A673 (cell line): ENCODE measurements at places on chromosomes 3 and 15. TPM values are rescaled to one million over a fixed set of nuclear protein-coding genes. Genes with fewer than 3 reads are reported as not detected.

DNA sequence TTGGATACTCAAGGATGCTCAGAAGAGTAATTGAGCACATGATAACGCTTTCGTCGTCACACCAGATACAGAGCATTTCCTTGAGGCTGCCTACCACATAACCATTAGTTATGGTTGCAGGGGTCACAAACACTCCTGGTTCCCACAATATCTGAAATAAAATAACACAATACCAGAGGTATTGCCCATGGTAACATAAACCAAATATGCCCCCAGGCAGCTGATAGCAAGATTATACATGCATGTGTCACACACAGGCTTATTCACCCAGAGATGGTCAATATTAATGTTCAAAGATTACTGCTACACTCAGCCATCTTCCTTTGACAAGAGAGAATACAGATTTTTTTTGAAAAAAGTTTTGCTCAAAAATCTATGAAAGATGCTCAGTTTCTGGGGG is 7.3 kb downstream of the RPL39L start:
- H3K27me3 ChIP-seq: no peaks in the 10 kb centered on the region
- no peaks in the 10 kb centered on the region for H3K4me1 ChIP-seq
- H3K4me3 ChIP-seq: no peak overlapping the region
- no peak overlapping the region for H3K27ac ChIP-seq

GRCh38 chr3:134008630-134009156 is 21.0 kb downstream of the SLCO2A1 start:
- no peaks in the 10 kb centered on the region for H3K36me3 ChIP-seq
- H3K4me1 ChIP-seq: no peaks in the 10 kb centered on the region
- H3K4me3 ChIP-seq: no peak overlapping the region
- no peak overlapping the region for H3K27ac ChIP-seq

DNA sequence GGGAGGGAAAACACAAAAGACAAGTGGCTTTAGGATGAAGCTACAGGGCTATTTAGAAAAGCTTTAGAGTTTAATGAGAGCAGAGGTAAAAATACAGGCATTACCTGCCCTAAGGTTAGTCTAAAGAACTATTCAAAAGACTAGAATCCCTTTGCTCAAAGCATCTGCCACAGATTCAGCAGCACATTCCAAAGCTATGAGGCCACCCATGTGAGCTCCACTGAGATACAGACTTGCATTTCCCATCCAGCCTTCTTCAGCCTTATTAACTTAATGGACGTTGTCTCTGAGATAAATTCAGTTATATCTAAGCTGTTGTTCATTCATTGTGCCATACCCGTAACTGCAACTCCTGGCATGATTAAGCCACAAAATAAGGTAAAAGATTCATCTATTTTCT is 25.4 kb downstream of the CXCR6 start:
- no peaks in the 10 kb centered on the region for H3K27me3 ChIP-seq
- DNase-seq: no peak
- H3K36me3 ChIP-seq: no peaks in the 10 kb centered on the region
- no peaks in the 10 kb centered on the region for H3K4me1 ChIP-seq

DNA sequence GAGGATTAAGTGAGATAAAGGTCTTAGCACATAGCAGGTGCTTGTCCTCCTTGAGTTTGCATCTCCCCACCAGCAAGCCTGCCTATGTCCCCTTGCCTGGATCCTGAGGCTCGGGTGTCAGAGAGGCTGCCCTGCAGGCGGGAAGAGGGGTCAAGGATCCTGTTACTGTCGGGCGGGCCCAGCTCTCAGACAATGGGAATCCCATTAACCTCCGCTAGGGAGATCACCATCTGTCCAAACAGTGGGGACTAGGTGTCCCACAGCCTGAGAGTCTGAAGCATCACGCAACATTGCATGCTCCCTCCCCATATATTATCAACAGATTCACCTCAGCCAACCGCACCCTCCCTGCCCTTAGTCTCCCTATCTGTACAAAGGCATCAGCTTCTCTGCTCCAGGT is 151.4 kb downstream of the FBLN2 start:
- no peak overlapping the region for H3K4me3 ChIP-seq
- no peaks in the 10 kb centered on the region for H3K27me3 ChIP-seq
- H3K27ac ChIP-seq: no peak overlapping the region

DNA sequence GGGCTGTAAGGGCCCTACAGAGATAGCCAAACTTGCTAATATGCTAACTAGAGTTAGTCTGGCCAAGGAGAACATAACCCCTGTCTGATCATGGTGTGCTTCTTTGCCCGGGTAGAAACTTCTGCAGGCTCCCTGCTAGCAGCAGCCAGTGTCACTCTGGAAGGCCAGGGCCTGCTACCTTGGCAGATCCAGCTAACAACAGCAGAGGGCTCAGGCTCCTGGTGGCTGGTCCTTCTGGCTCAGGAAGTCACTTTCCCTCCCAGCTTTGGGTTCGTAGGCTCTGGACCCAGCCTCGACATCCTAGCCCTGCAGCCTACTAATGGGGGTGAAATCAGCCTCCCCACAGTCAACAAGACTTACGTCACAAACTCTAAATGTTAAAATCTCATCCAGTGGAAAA is 373.7 kb upstream of the RGMA start:
- no peak overlapping the region for H3K27ac ChIP-seq
- DNase-seq: no peak
- H3K36me3 ChIP-seq: no peaks in the 10 kb centered on the region
- no peaks in the 10 kb centered on the region for H3K27me3 ChIP-seq

DNA sequence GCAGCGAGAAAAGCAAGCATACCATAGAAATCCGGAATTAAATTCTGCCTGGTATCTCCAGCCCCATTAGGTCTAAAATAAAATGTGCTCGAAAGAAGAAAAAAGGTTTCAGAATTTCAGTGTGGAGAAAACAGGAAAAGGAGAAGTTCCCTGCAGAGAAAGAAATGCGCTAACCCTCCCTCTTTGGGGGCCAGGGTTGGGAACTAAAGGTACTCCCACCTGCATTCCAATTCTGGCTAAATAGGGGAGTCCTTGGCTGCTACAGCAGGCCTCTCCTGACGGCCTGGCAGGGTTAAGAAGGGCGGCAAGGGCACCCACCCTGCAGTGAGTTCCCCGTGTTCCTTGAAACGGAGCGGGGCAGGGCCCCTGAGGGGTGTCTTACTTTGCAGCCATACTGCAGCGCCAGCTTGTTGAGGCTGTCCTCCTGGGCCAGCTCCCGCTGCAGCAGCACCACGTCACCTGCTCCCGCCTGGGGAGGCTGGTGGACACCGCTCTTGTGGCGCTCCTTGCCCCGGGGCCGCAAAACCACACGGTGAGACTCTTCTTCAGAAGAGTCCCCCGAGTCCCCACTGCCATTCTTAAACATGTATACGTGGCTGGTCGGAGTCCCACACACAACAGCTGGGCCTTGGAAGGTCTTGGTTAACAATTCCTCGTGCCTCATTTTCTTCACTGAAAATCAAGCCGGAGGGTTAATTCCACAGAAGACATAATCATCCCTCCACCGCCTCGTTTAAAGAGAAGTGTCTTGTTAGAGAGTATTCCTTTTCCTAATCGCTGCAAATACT is 1.7 kb downstream of the LYSMD4 start:
- peaks cover 3% of the 10 kb centered on the region for H3K36me3 ChIP-seq
- H3K4me3 ChIP-seq: no peak overlapping the region
- no peak overlapping the region for H3K27ac ChIP-seq
- H3K27me3 ChIP-seq: no peaks in the 10 kb centered on the region
- DNase-seq: no peak

Gene LYZL4
- not detected in 2 replicates for total RNA-seq

Gene IQCF5
- total RNA-seq: not detected in 2 replicates

- H3K27me3 ChIP-seq: no peaks in the 10 kb centered on the region
- no peaks in the 10 kb centered on the region for H3K36me3 ChIP-seq
- H3K4me3 ChIP-seq: no peak overlapping the region
- no peaks in the 10 kb centered on the region for H3K4me1 ChIP-seq
- H3K27ac ChIP-seq: no peak overlapping the region
These were observed 183.1 kb downstream of the CHST2 start for GRCh38 chr3:143302638-143303171.

DNA sequence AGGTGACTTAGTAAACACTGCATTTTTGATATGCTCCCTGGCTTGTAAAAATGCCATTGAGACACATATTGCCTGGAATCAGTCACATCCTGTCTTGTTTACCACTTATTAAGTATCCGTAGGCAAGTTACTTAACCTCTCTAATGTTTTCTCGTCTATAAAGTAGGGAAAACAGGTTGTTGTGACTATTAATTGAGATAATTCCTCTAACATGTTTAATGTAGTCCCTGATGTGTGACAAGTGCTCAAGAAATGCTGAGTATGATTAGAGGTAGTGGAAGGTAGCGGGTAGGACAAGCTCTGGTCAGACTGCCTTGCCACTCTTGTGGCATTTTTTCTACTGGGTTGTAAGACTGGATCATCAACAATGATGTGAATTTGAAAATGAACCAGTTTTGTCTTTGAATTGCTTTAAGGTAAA is 54.1 kb downstream of the NFKBIZ start:
- no peak for DNase-seq
- no peaks in the 10 kb centered on the region for H3K27me3 ChIP-seq
- H3K4me3 ChIP-seq: no peak overlapping the region
- H3K4me1 ChIP-seq: no peaks in the 10 kb centered on the region

GRCh38 chr15:39898317-39898716 is 21.7 kb downstream of the GPR176 start:
- peaks cover 7% of the 10 kb centered on the region for H3K4me1 ChIP-seq
- H3K27ac ChIP-seq: no peak overlapping the region
- no peaks in the 10 kb centered on the region for H3K27me3 ChIP-seq
- DNase-seq: peak; percentile 43
- H3K36me3 ChIP-seq: no peaks in the 10 kb centered on the region

Gene HPS3
- total RNA-seq: 12.6 and 15.1 TPM in 2 replicates

- no peaks in the 10 kb centered on the region for H3K27me3 ChIP-seq
- H3K36me3 ChIP-seq: no peaks in the 10 kb centered on the region
- DNase-seq: no peak
- H3K4me3 ChIP-seq: no peak overlapping the region
- H3K27ac ChIP-seq: no peak overlapping the region
- no peaks in the 10 kb centered on the region for H3K4me1 ChIP-seq
These were observed 72.3 kb upstream of the NAALADL2 start for GRCh38 chr3:174786825-174787224.

GRCh38 chr3:171389491-171389890 is 70.7 kb downstream of the TNIK start:
- H3K27me3 ChIP-seq: no peaks in the 10 kb centered on the region
- no peaks in the 10 kb centered on the region for H3K4me1 ChIP-seq
- H3K36me3 ChIP-seq: no peaks in the 10 kb centered on the region
- no peak for DNase-seq

DNA sequence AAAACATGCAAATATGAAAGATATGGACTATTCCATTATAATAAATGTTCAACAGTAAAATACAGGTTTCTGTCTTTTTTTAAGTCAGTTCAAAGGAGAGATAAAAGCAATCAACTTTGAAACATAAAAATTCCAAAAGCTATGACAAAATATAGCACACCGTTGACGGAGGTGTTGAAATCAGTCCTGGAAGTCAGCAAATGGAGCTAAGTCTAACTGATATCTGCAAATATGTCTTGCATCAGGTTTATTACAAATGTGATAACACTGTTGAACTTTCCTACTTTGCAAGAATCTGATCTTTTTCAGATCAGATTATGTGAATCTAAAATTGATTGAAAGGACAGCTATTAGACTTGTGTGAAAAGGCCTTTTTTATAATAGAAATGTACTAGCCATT is 300.7 kb downstream of the SHOX2 start:
- H3K27me3 ChIP-seq: peaks cover 9% of the 10 kb centered on the region
- no peak for DNase-seq
- H3K4me1 ChIP-seq: no peaks in the 10 kb centered on the region
- no peaks in the 10 kb centered on the region for H3K36me3 ChIP-seq

Gene PLSCR4
- 1.3 and 2.4 TPM in 2 replicates for total RNA-seq

Gene CTXN2
- total RNA-seq: not detected in 2 replicates

DNA sequence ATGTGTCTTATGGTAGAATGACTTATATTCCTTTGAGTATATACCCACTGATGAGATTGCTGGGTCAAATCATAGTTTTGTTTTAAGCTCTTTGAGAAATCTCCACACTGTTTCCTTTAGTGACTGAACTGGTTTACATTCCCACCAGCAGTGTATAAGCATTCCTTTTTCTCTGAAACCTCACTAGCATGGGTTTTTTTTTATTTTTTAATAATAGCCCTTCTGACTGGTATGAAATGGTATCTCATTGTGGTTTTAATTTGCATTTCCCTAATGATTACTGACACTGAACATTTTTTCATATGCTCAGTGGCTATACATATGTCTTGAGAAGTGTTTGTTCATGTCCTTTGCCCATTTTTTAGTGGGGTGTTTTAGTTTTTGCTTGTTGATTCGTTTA is 494.3 kb downstream of the SQOR start:
- H3K27me3 ChIP-seq: no peaks in the 10 kb centered on the region
- DNase-seq: no peak
- H3K4me1 ChIP-seq: no peaks in the 10 kb centered on the region
- no peak overlapping the region for H3K27ac ChIP-seq

Gene MST1R
- total RNA-seq: not detected in 2 replicates

GRCh38 chr15:56616551-56616950 is 116.8 kb downstream of the ZNF280D start:
- no peak overlapping the region for H3K27ac ChIP-seq
- H3K4me3 ChIP-seq: no peak overlapping the region
- DNase-seq: no peak
- H3K36me3 ChIP-seq: no peaks in the 10 kb centered on the region

DNA sequence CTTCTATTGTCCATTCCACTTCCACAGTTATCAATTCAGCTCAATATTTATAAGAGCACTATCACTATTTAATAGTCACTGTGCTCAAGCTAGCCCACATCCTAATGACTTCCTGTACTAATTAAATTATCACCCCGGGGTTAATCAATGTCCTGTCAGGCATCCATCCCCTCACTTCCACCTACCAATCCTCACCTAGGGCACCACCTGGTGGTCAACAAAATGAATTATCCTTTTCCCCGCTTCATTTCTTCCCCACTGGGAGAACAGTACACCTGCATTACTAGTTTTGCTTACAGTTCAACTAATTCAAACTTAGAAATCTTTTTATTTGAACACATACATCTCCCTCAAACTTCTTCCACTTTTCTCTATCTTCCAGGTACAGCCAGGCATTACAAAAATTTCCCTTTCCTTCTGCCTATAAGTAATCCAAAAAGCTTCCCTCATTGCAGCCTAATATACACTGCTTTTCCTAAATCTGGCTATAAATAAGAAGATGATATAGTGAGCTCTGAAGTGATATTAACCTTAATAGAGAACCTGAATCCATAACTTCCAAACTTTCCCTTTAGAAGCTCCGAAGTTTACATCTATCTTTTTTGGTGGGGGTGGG is 68.5 kb downstream of the TMCC1 start:
- H3K4me1 ChIP-seq: peaks cover 11% of the 10 kb centered on the region
- DNase-seq: peak; percentile 68
- no peak overlapping the region for H3K27ac ChIP-seq

Gene RBPMS2
- 2.9 and 4.9 TPM in 2 replicates for total RNA-seq

Gene CCDC54
- not detected in 2 replicates for total RNA-seq

Gene SEMA5B
- 7.6 and 9.2 TPM in 2 replicates for total RNA-seq

Gene MCTP2
- 0.19 and 0.33 TPM in 2 replicates for total RNA-seq

- no peak for DNase-seq
- no peak overlapping the region for H3K4me3 ChIP-seq
- H3K36me3 ChIP-seq: no peaks in the 10 kb centered on the region
These were observed 4.1 kb downstream of the ASB14 start for GRCh38 chr3:57288403-57288802.

Gene TNFSF10
- total RNA-seq: not detected in 2 replicates

Gene GHRL
- total RNA-seq: 1.0 and 2.0 TPM in 2 replicates

- no peaks in the 10 kb centered on the region for H3K4me1 ChIP-seq
- H3K27ac ChIP-seq: no peak overlapping the region
- H3K4me3 ChIP-seq: no peak overlapping the region
- no peaks in the 10 kb centered on the region for H3K36me3 ChIP-seq
These were observed 483.5 kb downstream of the GABRG3 start for GRCh38 chr15:27454281-27455075.

- H3K4me1 ChIP-seq: no peaks in the 10 kb centered on the region
- no peaks in the 10 kb centered on the region for H3K27me3 ChIP-seq
- DNase-seq: no peak
- H3K27ac ChIP-seq: no peak overlapping the region
These were observed 577.3 kb upstream of the ZNF717 start for GRCh38 chr3:76362643-76363042.
